Cardiac septum (tissue), 1 donor: ENCODE measurements at places on chromosomes 5 and 9.
A peak's percentile ranks its signal among the peaks of the same experiment; 100 is the strongest.

GRCh38 chr5:126499853-126500342, 76.7 kb downstream of the GRAMD2B start:
- no peak for DNase-seq

DNA sequence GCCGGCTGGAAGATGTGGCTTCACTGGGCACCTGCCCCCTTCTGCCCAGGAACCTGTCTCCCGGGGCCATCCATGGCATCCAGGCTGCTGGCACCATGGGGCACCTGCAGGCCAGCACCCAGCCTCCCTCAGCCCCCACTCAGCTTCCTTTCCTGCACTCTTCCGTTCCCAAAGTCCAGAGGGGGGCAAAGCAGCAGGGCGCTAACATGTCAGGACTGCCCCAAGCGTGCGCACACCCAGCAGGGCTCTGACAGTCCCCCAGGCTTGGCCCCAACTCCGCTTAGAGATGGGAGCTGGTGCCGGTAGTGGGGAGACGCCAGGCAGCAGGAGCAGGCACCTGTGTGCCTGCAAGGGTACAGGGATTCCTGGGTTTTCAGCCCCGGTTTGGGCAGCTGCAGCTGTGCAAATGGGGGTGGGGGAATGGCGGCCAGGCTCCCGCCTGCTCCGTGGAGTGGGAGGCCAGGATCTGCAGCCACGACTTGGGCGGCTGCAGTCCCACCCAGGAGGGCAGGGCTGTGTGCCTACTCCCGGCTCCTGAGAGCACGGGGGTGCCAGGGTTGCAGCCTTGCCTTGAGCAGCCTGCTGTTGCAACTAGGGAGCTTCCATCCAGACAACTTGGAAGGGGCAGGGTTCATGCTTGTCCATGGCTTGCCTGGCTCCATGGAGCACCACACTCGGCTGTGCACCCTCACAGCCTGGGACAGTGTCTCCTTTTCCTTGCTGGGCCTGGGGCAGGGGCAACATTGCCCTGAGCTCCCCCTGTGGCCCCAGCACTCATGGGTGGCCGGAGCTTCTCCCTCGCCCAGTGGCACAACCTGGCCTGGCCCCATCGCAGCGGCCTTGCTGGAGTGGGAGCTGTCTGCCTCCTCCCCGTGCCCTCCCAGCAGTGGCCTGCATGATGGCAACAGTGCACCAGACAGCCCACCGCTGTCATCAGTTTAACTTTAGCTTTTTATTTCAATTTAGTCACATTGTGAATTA, 561.1 kb downstream of the MTRR start:
- no peak for DNase-seq

GRCh38 chr5:158832096-158832685, 267.5 kb downstream of the EBF1 start:
- DNase-seq, result no peak

DNA sequence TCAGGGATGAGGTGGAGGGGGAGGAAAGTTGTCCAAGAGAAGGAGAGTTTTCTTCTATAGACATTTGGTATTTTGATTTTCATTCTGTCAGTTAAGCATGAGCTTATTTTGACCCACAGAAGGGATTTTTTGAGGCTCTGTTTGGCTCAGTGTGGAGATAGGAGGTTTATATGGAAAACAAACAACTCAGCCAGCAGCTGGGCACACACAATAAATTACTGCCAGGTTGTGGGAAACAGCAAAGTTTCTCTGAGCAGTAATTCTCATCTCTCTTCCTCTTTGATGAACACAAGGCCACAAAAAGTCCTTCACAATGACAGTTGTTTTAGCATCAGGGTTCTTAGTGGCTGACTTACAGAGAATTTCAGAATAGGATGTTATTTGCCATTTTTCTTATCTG, 486.1 kb downstream of the KDM4C start:
- no peak for DNase-seq

DNA sequence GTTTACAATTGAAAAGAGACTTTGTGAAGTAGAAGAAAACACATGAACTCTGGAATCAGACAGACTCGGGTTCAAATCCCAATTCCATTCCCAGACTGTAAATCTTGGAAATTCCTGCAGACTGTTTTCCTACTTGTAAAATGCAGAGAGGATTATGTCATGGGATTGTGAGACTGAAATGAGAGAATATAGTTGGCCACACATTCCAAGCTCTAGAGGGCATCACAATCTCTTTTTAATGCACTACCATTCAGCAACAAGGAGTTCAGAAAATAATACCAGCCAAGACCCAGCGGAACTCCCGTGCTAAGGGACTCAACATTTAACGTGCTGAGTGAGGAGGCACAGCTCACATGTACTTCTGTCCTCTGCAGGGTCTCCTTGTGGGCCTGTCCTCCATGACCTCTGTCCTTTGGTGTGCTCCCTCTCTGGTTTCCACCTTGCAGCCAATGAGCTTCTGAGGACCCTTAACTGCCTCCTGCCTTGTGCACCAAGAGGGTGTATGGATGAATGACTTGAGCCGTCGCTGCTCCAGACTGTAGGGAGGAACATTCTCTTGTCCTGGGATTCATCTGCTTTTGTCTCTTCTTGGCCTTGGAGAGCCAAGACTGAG, 263.5 kb downstream of the NTRK2 start:
- no peak for DNase-seq

DNA sequence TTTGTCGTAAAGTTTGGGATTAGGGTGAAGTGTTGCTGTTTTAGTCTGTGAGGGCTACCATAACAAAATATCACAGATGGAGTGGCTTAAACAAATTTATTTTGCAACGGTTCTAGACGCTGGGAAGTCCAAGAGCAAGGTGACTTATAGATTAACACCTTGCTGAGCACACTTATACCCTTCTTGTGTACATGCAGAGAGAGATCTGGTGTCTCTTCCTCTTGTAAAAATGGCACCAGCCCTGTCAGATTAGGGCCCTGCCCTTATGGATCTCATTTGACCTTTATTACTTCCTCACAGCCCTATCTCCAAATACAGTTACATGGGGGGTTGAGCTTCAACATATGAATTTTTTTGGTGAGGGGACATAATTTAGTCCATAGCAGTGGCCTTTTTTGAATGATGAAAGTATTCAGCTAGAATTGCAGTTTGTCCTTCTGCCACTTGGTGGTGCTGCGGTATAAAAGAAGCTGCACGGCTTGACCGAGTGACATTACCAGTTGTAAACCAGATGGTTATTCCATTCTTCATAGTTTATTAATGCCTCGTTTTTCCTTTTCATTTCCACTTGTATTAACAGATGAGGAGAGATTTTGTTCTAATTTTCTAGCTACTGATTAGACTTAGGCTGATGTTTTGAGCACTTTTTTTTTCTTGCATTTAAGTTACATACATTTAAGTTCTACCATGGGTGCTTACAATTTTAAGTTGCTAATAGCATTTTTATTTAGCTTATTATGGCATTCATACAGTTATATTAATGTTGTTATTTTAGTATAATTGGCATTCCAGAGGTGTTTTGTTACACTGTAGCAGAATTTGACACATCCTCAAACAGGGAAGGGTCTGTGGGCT, 19.4 kb downstream of the DCP2 start:
- peak; percentile 77 for DNase-seq

DNA sequence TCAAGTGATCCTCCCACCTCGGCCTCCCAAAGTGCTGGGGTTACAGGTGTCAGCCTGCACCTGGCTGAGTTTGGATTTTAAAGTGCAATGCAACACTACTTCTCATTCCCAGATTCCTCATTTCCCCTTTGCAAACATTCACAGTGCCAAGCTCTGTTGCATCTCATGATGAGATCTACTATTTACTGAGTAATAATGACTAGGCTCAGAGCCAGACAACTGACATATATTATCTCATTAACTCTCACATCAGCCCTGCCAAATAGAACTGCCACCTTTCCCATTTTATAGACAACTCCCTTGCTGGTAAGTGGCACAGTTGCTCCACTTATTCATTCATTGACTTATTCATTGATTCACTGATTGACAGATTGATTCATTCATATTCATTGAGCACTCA, 7.0 kb downstream of the PDE6A start:
- no peak for DNase-seq

GRCh38 chr9:136254381-136255165, 9.0 kb upstream of the QSOX2 start:
- no peak for DNase-seq

GRCh38 chr5:77282337-77283027, 72.0 kb downstream of the PDE8B start:
- DNase-seq, result no peak

GRCh38 chr5:153617190-153617589, 126.7 kb downstream of the GRIA1 start:
- DNase-seq, result no peak

DNA sequence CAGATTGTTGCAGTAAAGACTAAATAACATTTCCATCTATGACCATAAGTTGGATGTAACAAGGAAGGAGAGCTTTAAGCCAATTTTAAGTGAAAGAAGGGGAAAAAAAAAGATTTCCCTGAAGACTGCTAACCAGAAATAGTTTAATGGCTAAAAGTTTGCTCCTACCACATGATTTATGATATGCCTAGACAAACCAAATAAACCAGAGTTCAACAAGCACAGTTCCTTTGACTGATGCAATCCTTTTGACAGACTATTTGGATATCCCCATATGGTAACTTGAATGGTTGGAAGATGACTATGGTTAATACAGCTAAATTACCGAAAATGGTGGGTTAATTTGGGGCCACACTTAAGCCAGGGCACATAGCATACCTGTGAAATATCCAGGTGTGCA, 338.5 kb downstream of the CETN3 start:
- no peak for DNase-seq

DNA sequence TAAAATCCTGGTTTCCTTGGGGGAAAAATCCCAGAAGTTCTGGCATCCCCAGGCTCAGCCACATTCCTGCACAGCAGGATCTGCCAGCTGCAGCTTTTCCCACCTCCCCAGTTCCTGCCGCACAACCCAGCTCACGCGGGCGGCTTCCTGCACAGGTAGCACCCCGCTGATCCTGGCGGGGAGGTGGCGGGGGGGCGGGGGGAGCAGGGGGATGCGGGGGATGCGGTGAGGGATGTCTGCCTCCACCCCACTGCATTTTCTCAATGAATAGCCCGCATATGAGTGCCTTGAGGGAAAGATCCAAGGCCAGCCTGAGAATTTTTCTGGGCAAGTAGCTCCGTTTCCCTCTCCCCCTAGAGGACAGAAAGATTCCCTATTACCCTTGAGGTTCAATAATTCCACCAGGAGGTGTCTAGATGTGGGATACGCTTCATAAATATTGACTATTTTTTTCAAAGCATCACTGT, 21.1 kb downstream of the GFPT2 start:
- no peak for DNase-seq

GRCh38 chr5:58077966-58078365, 381.9 kb downstream of the PLK2 start:
- DNase-seq, result no peak

GRCh38 chr5:153153086-153153485, 337.4 kb upstream of the GRIA1 start:
- no peak for DNase-seq

- no peak for DNase-seq
These were observed 23.5 kb upstream of the SSBP2 start for GRCh38 chr5:81774374-81774773.

DNA sequence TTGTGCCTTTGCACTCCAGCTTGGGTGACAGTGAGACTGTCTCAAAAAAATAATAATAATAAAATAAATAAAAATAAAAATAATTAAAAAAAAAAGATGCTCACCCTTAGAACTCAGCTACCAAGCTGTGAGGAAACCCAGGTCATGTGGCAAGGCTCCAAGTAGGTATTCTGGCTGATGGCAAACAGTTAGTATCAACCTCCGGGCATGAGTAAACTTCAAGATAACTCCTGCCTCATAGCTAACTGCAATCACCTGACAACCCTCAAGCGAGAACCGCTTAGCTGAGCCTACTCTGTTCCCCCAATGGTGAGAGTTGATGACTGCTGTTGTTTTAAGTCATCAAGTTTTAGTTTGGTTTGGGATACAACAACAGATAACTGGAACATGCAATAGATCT, 6.1 kb upstream of the SLC44A1 start:
- no peak for DNase-seq

- DNase-seq, result no peak
These were observed 123.3 kb upstream of the ERCC6L2 start for GRCh38 chr9:95752129-95752731.

DNA sequence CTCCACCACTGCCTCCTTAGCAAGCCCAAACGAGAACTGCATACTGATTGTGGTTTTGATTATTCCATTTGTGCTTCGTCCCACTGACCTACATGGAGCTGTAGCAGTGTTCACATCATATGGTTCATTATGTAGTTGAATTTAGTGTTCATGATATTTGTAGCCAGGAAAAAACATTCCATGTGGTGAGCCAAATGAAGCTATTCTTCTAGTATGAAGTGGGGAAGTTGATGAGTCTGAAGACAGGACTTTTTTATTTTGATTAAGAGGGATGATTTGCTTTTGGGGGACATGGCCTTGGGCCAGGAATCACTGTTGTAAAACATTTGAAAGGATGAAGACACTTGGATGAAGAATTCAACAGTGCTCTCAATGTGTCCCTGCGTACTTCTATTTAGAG, 192.9 kb upstream of the SLC27A6 start:
- DNase-seq, result no peak

DNA sequence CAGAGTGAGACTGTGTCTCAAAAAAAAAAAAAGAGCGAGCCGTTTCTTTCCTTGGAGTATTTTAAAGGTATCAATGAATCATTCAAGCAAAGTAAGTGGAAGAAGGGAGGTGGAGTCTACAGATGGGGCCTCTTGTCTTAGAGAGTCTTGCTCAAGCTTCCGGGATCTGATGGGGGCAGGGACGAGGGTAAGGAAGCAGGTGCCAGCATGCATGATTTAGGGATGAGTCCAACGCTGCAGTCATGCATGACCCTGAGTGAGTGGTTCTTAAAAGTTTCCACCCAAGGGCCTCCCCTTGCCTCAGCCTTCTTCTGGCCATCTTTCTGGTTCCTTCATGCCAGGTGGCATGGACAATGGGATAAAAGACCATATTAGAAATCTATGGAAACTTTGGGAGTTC, 79.6 kb downstream of the MYO10 start:
- no peak for DNase-seq

DNA sequence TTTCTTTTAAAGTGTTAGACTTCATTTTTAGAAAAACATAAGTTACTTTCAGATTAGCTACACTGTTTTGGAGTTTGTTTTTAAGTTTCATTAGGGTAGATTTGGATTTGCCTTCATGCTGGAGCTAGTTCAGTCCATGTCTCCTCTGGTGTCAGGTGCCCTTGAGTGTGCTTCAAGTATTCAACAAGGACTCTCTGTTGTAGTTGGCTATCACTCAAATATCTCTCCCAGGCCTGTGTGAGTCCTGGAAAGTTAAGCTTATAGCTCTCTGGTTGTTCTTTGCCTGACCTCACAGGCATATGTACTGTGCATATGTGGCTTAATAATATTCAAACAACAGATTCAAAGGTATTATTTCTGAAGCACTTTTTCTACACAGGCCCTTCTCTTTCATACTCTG, 45.4 kb downstream of the PTBP3 start:
- no peak for DNase-seq

GRCh38 chr5:102719886-102720285, 35.2 kb upstream of the PAM start:
- no peak for DNase-seq
